Activated T-helper 17 cell treated with anti-CD3 and anti-CD28 coated beads, Interleukin-2, amount 50 U/mL, for 72 hours (primary cell): ENCODE measurements at places on chromosomes 2 and 18.

- no peak for ATAC-seq
These were observed 1.3 kb downstream of the PTMA start for GRCh38 chr2:231709636-231709980.

DNA sequence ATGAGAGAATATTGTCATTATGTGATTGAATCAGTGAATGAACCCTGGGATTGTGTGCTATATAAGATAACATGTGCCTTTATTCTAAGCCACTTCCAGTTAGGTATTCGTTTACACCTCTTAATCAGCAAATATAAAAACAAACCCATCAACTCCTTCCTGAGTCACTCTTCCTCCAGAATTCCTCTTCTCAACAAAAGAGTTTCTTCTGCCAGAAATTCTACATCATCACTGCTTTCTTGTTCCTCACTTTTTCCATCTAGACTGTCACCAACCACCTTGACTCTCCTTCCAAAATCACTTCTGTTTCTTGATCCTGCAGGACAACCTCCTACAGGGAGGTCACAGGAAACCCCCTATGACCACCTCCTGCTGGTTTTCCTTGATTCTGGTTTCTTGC, 261.4 kb downstream of the CYP26B1 start:
- ATAC-seq, result no peak

DNA sequence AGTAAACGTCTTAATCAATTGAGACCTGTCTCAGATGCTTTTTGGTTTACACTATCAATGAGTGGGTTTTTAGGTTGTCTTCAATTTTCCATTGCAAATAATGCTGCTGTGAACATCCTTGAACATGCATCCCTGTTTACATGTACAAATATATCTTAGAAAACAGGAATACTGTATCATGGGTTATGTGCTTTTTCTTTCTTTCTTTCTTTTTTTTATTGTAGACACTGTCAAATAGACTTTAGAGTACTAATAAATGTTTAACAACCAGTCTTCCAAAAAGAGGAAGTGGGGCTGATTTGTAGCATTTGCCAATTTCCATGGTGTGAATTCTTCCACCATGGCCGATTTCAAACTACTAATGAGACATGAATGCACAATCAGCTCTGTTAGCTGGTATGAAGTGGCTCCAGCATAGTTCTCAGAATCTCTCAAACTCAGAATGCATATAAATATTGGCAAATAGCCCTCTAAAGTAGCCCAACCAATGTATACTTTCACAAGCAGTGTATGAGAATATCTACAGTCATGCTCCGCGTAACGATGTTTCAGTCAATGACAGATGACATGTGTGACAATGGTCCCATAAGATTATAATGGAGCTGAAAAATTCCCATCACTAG, 50.3 kb upstream of the B3GNT2 start:
- no peak for ATAC-seq

GRCh38 chr2:122663620-122664019, 908.2 kb downstream of the TSN start:
- no peak for ATAC-seq

- ATAC-seq, result no peak
These were observed 9.1 kb downstream of the ALPI start for GRCh38 chr2:232465061-232465460.

- no peak for ATAC-seq
These were observed 18.8 kb upstream of the DTNB start for GRCh38 chr2:25692143-25692542.

GRCh38 chr18:46437061-46437460, 220.0 kb downstream of the LOXHD1 start:
- ATAC-seq, result no peak

- ATAC-seq, result no peak
These were observed 36.3 kb downstream of the SMAD4 start for GRCh38 chr18:51066273-51066672.

DNA sequence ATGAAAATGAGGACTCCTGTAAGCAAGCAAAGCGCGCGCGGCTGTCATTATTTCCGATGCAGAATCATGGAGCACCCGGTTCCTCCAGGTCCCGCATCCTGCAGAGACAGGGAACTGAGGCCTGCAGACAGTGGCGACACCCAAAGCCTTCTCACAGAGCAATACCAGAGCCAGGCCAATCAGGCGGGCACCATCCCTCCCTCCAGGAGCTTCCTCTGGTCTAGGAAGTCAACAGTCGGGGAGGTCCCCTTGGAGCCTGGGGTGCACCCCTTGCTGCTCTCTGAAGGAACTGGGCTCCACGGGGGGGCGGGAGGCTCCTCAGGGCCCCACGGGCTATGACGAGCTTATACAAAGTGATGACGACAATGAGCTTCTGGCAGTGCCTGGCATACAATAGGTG, 60.3 kb upstream of the HPCAL1 start:
- no peak for ATAC-seq

- ATAC-seq, result no peak
These were observed 198.5 kb downstream of the LOXHD1 start for GRCh38 chr18:46458472-46458871.

GRCh38 chr2:134792186-134792585, 46.2 kb upstream of the ACMSD start:
- no peak for ATAC-seq

GRCh38 chr2:45105050-45105582, 95.9 kb upstream of the SIX2 start:
- ATAC-seq, result no peak

DNA sequence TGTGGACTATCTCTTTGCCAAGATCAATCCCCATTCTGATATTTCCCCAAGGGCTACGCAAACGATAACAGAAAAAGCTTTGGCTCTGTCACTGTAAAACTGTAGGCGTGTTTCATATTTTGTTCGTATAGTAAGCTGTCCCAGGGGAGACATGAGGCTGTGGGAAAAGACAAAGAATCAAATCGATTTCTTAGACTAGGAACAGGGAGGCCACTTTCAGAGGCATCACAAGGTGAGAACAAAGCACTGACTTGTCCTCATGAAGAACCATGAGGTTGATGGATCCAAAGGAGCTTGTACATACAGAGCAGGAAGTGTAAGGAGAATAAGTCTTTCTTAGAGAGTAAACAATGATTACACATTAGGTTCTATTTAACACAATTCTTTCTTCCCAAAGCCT, 255.7 kb downstream of the HNMT start:
- no peak for ATAC-seq

DNA sequence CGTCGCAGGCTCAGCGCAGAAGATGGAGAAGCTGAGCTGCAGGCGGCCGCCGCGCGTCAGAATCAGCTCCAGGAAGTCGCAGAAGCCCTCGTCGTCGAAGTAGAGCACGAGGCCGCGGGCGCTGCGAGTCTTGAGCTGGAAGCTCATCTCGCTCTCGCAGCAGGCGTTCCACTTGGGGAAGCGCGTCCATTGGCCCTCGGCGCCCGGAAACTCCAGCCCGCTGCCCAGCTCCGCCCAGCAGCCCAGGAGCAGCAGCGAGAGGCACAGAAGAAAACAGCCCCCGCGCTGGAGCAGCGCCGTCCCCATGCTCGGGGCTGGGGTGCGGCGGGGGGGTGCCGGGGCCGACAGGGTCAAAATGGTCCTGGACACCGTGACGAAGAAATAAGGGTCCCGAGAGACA, 4.0 kb downstream of the NRXN1 start:
- ATAC-seq, result no peak

DNA sequence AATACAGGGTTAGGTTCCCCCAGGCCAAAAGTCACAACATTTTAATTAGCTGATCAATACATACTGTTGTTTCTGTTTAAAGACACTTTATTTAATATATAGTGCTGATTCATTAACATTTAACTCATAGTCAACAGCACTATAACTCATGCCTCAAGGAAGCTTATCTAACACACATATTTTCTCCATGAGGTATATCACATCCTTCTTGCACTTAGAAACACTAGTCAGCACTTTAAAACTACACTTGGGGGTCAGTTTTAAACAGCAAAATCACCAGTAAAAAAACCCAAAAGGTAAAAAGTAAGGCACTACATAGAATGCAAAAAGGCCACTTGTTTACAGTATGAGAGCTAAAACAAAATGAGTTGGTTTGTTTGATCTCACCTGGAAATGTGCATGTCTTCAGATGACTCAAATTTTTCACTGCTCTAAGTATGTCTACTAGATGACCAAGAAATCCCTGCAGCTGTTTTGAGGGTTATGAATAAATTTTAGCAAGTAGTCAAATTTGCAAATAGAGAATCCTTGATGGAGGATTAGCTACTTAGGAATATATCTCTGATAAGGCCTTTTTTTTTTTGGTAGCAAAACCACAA, 54.1 kb upstream of the EPB41L5 start:
- ATAC-seq, result peak; percentile 69

GRCh38 chr2:117771969-117772630, 42.4 kb upstream of the DDX18 start:
- no peak for ATAC-seq
